HepG2 (cell line): ENCODE measurements at places on chromosomes 2 and 18.
A peak's percentile ranks its signal among the peaks of the same experiment; 100 is the strongest.

DNA sequence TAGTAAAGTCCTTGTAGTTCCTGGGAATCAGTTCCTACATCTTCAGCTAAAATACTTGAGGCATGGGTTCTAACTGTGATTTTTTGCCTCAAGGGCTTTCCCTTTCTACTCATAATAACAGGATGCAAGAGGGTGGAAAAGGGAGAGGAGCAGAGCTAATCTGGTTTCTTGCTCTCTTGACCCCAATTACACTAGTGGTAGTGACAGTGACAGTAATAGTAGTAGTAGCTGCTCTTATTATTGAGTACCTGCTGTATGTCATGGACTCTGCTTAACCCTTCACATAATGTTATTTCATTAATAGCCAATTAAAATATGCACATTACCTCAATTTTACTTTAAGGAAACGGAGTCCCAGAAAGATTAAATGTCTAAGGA, 214.8 kb upstream of the HNRNPA3 start:
- DNase-seq: no peak

DNA sequence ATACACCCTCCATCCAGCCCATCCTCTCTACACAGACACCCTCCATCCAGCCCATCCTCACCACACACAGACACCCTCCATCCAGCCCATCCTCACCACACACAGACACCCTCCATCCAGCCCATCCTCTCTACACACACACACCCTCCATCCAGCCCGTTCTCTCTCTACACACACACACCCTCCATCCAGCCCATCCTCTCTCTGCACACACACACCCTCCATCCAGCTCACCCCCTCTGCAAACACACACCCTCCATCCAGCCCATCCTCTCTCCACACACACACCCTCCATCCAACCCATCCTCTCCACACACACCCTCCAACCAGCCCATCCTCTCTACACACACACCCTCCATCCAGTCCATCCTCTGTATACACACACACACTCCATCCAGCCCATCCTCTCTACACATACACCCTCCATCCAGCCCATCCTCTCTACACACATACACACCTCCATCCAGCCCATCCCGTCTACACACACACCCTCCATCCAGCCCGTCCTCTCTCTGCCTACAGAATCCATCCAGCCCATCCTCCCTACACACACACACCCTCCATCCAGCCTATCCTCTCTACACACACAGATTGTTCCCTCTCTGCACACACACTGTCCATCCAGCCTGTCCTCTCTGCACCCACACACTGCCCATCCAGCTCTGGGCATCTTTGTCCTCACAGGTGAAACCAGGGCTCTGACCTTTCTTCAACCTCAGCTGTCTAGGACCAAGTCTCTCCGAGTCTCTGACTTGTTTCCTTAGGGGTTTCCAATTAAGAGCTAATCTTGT, 81.2 kb downstream of the EIPR1 start:
- DNase-seq: no peak

DNA sequence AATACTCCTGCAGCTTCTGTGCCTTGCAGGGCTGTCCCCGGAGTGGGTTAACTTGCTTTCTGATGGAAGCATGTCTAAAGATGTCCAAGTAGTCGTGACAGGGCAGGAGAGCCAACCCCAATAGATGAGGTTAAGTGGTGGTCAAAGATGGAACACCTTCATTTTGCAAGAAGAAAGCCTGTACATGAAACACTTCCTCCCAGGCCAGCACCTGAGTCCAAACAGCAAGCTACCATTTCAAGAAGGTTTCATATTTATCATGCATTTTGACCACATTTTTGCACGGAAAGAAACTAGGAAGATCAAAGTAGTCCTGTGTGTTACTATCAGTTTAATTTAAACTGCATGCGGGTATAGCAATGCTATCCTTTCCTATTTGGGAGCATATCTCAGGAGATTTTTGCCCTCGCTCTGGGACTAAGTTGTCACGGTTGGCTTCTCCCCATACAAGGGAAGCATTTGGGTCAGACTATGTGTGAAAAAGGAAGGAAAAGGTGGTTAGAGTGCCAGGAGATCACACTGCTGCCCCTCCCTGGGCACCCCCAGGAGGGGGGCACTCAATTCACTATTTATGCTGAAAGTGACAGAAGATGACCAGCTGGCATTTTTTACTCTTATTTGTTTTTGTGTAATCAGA, 187.6 kb downstream of the ZNF521 start:
- no peak for DNase-seq

GRCh38 chr18:74817576-74817975, 219.9 kb downstream of the ZNF407 start:
- DNase-seq: no peak

DNA sequence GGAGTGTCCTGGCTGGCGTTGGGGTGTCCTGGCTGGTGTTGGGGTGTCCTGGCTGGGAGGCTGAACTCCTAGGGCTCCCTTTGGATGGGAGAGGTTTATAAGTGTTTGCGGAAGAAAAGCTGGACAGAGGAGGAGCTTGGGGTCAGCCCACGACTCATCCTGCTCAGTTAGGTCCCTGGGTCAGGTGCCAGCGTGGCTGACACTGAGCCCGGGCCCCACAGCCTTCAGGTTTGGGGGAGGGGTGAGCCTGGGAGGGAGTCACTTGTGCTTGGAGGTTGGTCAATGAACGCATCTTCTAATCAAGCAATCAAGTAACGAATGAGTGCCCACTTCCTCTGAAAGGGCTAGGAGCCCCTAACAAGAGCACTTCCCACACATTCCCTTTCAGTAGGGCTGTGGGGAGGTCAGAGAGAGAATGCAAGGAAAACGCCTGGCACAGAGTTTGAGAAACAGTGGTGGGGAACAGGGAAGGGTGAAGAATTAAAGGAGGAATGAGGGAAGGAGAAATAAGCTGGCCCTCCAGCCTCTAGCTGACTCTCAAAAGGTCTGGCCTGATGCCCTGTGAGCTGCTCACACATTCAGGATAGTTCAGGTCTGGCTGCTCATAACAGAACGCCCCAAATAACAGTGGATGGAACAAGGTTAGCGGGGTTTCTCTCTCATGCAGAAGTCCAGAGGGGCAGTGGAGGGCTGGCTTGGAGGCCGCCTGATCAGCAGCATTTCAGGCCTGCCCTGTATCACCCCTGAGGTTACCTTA, 670 bp downstream of the KCNIP3 start:
- DNase-seq: no peak

- DNase-seq: no peak
Observed at GRCh38 chr2:64847930-64848329, 141.3 kb upstream of the SLC1A4 start.

DNA sequence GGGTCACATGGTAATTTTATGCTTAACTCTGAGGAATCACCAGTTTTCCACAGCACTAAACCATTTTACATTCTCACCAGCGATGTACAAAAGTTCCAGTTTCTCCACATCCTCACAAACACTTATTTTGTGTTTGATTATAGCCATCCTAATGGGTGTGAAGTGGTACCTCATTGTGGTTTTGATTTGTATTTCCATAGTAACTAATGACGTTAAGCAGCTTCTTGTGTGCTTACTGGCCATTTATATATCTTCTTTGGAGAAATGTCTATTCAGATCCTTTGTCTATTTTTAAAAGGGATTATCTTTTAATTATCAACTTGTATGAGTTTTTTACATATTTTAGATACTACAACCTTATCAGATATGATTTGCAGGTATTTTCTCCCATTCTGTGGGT, 42.0 kb downstream of the CCDC150 start:
- DNase-seq: no peak

DNA sequence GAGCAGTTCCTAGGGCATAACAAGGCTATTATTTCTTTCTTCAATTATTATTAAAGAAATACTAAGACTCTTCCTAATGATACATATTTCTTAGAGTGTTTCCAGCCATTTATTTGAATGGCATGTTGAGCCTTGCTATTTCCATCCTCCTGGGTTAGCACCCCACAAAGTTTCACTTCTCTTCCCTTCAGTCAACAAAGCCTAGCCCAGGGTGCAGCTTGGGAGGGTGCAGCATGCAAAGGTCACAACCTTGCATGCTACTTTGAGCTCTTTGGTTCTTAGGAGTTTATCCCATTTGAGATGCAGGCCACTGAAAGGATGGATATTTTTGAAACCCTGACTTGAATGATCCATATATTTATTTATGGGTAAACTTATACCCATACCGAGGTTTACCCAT, 454.4 kb upstream of the MEIS1 start:
- DNase-seq: no peak

GRCh38 chr2:236702657-236703372, 133.2 kb downstream of the ACKR3 start:
- DNase-seq: no peak

GRCh38 chr2:132703396-132703795, 33.4 kb upstream of the LYPD1 start:
- DNase-seq: no peak

- no peak for DNase-seq
Observed at GRCh38 chr2:210224591-210224940, 681 bp downstream of the ACADL start.

GRCh38 chr18:63067939-63068338, 251.6 kb downstream of the BCL2 start:
- no peak for DNase-seq

DNA sequence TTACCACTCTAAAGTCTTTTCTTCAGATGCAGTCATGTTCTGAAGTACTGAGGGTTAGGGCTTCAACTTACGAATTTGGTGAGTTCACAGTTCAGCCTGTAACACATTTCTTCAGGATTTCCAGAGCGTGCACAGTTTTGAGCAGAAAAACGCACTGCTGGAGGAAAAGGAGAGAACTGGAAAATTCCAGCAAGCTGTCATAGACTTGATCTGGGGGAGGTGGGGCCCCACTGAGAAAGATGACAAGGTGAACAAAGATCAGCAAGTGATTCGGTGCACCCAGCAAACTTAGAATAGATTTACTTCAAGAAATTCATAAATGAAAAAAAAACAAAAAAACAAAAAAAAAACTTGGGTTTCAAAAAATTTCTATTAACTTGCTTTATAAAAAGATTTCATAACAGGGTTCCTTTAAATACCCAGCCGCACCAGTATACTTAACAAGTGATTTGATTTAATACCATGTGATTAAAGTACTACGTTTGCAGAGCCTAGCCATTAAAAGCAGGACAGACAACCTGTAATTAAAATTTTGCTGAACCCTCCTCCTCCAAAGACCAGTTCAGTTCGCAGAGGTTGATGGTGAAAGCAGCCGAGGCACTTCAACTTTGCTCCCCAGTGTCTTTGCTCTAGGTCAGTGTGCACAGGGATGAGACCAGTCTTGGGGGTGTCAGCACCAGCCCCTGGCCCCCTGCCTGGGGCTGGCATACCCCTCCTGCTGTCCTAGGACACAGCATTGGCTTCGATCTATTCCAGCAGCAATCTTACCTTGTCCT, 30.5 kb downstream of the CTIF start:
- no peak for DNase-seq

DNA sequence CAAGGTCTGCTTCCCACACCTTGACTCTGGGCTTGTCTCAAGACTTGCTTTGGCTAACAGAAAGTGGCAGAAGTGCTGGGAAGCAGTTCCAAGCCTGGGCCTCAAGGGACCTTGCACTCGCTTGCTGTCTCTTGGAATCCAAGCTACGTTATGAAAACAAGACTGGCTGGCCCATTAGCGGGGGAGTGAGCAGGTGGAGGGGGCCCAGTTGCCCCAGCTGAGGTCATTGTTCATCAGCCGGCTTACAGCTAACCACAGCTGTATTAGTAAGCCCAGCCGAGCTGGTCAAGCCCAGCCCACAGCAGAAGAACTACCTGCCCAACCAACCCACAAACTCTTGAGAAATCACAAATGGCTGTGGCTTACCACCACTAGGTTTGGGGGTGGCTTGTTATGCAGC, 63.1 kb downstream of the MARCO start:
- DNase-seq: no peak

DNA sequence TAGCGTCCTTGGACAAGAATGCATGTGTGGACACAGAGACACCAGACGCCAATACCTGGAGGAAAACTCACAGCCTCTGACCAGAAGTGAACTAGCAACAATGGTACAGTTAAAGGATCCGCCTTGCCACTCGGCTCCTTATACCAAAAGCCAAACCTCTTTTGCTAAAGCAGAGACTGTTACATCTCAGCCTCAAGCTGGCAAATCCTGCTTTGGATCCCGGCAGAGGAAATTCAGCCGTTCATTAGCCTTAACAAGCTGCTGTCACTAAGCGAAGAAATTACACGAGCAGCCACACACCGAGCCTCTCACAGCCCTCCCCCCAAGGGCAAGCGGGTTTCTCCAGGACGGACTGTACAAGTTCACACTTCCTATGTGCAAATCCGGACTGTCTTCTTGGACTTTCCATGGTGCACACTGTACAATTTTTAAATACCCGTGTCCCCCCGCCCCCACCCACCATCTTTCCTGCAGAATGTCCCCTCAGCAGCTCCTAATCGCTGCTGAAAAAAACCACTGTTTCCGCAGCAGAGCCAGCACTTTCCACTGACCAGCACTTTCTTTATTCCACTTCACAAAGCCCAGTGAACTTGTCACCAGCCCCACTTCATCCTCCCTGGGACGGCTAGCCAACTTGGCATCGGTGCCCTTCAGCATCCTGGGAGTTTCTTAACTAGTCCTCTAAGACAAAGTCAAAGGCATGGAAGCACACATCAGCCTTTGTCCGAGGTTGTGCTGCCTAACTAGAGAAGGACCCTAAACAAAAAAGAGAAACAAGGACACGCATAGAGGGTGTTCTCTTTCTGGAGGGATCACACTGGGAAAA, 1.5 kb downstream of the KLF7 start:
- peak; percentile 37 for DNase-seq

DNA sequence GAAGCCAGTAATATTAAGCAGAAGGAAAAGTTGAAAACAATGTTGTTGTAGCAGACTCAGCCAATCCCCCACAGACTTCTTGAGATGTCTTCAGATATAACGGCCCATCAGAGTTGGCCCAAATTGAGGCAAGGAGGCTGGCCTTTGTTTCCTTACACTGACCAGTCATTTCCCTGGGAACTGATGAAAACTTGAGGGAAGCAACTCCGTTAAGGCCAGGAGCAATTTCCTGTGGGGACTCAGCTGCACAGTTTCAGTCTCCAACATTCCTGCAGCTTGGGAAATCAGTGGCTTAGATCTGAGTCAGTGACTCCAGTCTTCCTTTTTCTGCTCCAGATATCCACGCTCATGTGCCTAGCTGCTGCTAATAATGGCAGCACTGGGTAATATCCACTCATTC, 75.7 kb downstream of the FTCDNL1 start:
- no peak for DNase-seq

- DNase-seq: peak; percentile 99
Observed at GRCh38 chr2:96556441-96557330, 20.1 kb downstream of the ARID5A start.

GRCh38 chr18:76803413-76803812, 18.9 kb upstream of the ZNF236 start:
- no peak for DNase-seq

DNA sequence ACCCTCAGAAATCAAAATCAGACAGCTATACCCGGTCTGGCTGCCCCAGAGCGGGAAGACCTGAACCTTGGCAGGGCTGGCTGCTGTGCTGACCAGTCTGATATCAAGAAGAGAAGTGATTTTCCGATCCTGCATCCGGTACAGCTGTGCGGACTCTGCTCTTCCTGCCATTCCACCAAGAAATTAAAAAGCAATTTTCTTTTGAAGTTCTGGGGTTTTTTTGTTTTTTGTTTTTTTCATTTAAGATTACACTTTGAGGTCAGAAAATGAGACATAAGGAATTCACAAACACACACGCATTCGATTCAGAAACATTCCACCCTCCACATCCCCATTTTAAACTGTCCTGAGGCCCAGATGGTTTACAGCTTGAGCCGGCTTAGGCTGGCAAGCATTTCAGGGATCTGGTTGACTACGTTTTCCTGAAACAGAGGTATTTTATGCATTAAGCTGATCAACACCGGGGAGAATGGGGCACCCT, 156.5 kb downstream of the COL6A3 start:
- DNase-seq: no peak
